Hematopoietic multipotent progenitor cell treated with erythropoietin and hydrocortisone succinate and interleukin-3 and kit ligand, for 6 days (in vitro differentiated cells): ENCODE measurements at places on chromosomes 2 and 18.
A peak's percentile ranks its signal among the peaks of the same experiment; 100 is the strongest.

DNA sequence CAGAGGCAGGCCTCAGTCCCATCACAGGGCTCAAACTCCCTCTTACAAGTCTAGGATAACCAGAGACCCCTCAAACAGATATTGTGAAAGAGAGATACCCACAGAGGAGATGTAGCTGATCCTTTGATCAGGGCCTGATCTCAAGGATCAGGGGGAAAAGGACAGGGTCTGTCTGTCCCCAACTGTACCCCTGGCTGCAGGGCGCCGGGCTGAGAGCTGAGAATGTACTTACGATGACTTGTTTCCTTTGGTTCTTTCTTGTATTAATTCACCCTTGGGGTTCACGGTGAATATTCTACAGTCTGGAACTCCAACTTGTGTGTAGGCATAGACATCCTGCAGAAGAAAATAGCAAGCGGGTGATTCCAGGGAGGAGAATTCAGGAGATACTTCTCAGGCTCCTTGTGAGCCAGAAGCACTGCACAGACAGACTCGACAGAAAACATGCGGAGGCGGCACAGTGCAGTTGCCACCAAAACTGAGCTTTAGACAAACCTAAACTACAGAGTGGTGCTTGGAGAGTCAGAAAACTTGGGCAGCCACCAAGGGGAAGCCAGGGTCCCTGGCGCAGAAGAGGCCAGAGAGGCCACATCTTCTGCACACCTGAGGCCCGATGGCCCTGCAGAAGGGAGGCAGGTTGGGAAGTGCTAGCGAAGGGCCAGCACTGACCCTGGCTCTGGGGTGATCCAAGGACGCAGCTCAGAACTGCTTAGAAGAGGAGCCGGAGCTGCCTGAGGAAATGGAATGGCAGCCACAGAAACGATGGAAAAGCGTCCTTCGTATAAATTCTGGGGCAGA is 73.9 kb downstream of the EMILIN2 start:
- no peak for DNase-seq

DNA sequence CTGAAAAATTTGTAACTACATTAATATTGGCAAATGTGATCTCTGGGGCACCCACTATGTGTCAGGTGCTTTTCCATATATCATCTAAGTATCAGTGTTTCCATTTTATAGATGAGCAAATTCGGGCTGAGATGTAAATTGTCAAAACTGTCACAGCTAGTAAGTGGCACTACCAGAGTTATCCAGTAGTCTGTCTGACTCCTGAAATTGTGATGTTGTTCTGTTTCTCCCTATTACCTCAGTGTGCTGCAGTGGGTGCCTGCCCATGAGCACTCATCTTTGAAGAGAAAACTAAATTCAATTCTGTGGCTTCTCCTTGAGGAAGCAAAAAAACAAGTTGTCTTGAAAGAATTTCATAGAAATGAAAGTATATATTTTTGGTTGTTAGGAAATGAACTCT is 467.4 kb upstream of the FANCL start:
- DNase-seq, result no peak

DNA sequence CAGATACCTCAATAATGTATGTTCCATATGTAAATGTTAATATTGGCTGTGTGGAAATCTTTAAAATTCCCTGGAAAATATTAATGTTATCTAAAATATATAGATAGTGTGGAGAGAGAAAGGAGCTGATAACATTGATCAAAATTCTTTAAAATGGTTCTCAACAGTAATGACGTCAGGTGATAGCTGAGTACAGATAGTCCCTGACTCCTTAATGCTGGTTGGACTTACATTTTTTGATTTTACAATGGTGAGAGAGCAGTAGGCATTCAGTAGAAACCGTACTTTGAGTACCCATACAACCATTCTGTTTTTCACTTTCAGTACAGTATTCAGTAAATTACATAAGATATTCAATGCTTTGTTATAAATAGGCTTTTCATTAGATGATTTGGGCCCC is 146.6 kb downstream of the GALNT3 start:
- no peak for DNase-seq

GRCh38 chr2:199882667-199883066 is 28.4 kb upstream of the C2orf69 start:
- DNase-seq, result no peak

GRCh38 chr2:133500917-133501316 is 67.3 kb downstream of the NCKAP5 start:
- DNase-seq, result no peak

DNA sequence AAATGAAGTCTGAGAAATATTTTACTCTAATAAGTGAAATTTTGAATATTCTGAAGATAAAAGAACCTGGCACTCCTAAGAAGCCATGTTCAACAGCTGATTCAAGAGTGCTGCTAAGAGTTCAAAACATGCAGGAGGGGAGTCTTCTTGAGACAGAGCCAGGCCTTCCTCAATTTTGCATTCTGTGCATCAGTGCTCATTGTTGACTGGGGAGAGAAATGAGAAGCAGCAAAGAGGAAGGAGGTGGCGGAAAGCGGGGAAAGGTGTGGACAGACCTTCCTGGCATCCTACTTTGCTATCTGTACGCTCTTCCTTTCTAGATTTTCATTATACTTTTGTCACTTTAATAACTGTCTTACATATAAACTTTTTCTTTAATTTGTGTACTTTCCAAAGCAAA is 29.7 kb upstream of the TXNDC2 start:
- DNase-seq, result no peak

- DNase-seq, result no peak
Observed at GRCh38 chr2:129611471-129611870, 368.0 kb upstream of the RAB6C start.

- DNase-seq, result no peak
Observed at GRCh38 chr2:122960759-122961641, 1064.1 kb upstream of the CNTNAP5 start.

- no peak for DNase-seq
Observed at GRCh38 chr2:73979686-73980085, 5.0 kb upstream of the TET3 start.

- DNase-seq, result no peak
Observed at GRCh38 chr2:8242739-8243138, 439.1 kb upstream of the ID2 start.

GRCh38 chr2:75560768-75561565 is at the start of gene EVA1A:
EVA1A (minus strand) TSS chr2:75560939; CDS start chr2:75518140, 42,799 bp downstream.
- no peak for DNase-seq

DNA sequence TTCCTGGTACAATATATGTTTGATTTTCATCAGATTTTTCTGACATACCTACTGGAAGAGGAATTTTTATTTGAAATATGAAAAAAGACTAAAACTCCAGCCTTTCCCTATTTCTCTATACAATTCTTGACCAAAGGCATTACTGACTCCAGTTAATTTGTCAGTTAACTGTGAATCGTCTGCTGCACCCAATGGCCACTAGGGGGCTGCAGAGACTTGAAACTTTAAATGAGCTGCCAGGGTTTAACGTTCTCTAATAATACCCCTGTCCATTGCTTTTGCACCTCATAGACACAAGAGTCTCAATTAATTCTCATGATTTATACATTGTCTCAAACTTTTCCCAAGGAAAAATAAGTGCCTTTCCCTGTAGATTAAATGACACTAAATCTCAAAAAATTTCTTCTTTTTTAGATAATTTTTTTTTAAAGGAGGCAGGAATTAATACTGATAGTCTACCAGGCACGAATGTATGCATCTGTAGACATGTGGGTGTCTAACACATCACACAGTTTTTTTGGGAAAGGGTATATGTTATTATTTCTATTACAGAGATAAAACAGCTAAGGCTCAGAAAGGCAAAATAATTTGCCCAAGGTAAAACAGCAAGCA is 1.8 kb upstream of the ALK start:
- peak; percentile 88 for DNase-seq

- no peak for DNase-seq
Observed at GRCh38 chr2:229152674-229153073, 118.4 kb downstream of the PID1 start.

DNA sequence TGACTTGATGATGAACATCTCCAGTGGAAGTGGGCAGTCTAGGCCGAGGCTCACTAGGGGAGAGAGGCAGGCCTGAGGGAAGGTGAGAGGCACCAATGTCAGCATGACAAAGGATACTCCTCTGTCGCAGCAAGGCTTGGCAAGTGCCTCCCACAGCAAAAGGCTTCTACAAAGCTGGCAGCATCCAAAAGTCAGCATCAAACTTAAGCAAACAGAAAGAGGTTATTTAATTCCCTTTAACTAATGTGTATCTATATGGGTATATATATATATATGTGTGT is 41.6 kb downstream of the NIFK start:
- no peak for DNase-seq

DNA sequence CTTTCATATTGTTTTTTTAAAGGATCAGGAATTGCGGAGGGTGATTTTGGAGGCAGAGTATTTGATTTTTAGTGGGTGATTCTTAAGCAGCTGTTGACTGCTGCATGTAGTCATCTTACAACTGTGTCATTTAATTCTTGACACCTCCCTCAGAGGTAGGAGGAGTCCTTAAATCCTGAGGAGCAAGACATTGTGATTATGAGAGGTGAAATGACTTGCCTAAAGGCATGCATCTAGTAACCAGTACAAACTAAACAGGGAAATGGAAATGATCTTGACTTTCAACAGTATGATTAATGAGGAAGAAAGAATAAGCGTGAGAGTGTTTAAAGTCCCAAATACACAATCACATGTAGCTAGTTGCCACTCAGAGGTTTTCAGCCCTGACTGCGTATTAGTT is 440.7 kb downstream of the THSD7B start:
- DNase-seq, result no peak

DNA sequence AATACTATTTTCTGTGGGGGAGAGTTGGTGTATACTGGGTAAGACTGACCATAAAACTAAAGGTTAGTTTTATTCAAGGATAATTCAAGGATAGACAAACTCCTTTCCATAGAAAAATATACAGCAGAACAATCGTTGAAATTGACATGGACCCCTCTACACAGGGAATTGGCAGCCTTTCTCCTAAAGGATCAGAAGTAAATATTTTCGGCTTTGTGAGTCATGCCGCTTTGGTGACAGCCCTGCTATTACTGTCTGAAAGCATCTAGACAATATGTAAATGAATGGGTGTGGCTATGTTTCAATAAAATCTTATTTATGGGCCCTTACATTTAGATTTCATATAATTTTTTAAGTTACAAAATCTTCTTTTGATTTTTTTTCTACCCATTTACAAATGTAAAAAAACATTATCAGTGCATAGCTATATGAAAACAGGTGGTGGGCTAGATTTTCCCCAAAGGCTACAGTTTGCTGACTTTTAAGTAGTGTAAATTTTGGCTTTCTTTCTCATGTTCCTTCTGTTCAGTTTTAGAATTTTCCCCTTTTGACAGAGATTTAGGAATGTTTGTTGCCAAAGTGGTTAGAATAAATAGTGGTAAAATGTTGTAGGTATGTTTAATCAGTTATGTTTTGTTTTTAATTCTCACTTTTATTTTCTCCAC is 270.6 kb downstream of the DCC start:
- no peak for DNase-seq

DNA sequence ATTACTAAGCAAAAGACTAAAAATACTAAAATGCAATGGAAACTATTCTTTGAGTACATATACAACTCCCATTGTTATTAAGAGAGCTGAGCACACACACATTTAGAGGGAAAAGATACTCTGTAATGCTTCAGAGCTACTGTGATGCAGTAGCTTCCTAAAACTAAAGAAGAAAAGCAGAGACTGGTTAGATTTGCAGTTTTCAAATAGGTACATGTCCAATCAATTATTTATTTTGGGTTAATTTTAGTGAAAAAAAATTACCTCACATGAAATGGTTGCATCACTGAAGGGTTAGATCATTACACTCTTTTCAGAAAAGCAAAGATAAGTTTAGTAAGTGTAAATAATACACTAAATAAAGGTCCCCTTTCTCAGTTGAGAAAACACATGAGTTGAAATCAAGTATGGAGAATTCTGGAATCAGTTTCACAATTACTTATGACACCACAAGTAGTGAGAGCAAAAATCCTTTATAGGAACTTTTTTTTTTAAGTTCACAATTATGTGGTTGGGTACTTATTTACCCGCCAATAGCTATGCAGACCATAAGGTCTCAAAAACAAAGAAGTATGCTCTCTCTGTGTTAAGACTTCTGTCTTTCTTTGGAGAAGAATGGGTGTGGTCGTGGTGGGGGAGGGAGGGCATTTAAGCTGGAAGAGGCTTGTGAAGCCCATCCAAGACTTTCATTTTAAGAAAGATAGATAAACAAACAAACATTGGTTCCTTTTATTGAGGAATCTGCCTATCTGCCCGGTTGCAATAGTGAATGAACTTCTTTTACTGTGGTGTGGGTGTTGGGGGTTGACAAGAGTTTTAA is 25.3 kb upstream of the SERTAD2 start:
- DNase-seq, result peak; percentile 25

GRCh38 chr2:159561786-159562185 is 54.6 kb downstream of the BAZ2B start:
- no peak for DNase-seq

- no peak for DNase-seq
Observed at GRCh38 chr2:61181382-61182058, 19.5 kb downstream of the C2orf74 start.

GRCh38 chr2:189412330-189412953 is 28.8 kb upstream of the WDR75 start:
- DNase-seq, result peak; percentile 75

DNA sequence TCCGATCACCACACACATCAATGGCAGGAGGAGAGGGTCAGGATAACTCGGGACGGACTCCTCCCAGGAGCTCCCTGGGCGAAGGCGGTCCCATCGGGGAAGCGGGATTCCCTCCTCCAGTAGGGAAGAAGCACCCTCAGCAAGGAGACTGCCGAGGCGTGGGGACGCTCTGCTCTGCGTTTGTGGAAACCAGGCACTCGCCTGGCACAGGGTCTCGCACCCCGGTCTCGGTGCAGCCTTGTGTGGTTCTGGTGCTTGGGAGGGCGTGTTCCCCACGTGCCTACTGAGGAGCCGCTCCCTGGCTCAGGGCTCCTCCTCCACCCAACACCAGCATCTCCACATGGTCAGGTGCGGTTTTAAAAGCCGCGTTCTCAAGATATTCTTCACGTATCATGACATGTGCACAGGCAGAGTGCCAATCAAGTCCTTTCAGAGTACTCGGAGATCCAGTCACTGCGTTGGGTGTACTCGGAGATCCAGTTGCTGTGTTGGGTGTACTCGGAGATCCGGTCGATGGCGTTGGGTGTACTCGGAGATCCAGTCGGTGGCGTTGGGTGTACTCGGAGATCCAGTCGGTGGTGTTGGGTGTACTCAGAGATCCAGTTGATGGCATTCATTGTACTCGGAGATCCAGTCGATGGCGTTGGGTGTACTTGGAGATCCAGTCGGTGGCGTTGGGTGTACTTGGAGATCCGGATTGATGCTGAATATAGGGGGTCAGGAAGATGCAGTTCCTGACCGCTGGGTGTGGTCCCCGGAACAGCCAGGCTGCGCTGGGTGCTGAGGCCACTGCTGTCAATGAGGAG is 117.5 kb downstream of the RTP5 start:
- no peak for DNase-seq

DNA sequence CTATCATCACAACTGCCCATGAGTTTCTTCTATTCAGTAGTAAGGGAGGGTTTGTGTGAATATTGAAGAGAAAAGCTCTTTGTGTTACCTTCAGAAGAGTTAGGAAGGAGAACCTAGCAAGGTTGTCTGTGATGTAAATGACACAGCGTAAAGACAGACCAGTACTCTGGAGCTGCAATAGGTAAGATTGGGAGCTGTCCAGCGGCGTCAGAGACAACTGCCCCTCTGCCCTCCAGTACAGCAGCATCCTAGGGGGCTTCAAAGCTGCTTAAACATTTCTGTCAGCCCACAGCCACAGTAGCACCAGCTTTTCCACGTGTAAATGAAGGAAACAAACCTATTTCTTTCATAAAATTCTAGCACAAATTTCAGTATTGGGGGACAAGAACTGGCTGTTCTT is 34.5 kb downstream of the NYAP2 start:
- no peak for DNase-seq

- peak; percentile 47 for DNase-seq
Observed at GRCh38 chr18:35026407-35027061, 14.7 kb upstream of the MAPRE2 start.

- DNase-seq, result no peak
Observed at GRCh38 chr2:195647302-195647701, 9.7 kb upstream of the SLC39A10 start.
